ENCODE measurements at places on chromosomes 12 and 14. TPM values are rescaled to one million over a fixed set of nuclear protein-coding genes. Genes with fewer than 3 reads are reported as not detected.

The MYO1A gene
- 0.12 TPM for total RNA-seq

The CLMN gene
- 2.1 TPM for total RNA-seq

The UBE3B gene
- 57.9 TPM for total RNA-seq

The CAPZA3 gene
- not detected for total RNA-seq

The RNF212B gene
- not detected for total RNA-seq

The PTPRR gene
- total RNA-seq = under 0.01 TPM

The RABGGTA gene
- 26.1 TPM for total RNA-seq

The POU6F1 gene
- 11.5 TPM for total RNA-seq

The PLEKHA5 gene
- total RNA-seq = 39.7 TPM

The RAB15 gene
- 7.8 TPM for total RNA-seq

The AICDA gene
- not detected for total RNA-seq

The RIMBP2 gene
- total RNA-seq = under 0.01 TPM

The KLRD1 gene
- total RNA-seq = not detected

The LRRC10 gene
- total RNA-seq = not detected

The DBX2 gene
- total RNA-seq = 0.12 TPM

The MANSC4 gene
- total RNA-seq = not detected

The NEMF gene
- 50.4 TPM for total RNA-seq

The PTPRQ gene
- 2.2 TPM for total RNA-seq

The SCN8A gene
- total RNA-seq = 50.6 TPM

The ZC2HC1C gene
- 0.85 TPM for total RNA-seq

The NRXN3 gene
- total RNA-seq = 0.32 TPM

The ARMH4 gene
- total RNA-seq = 10.1 TPM

The FOXG1 gene
- not detected for total RNA-seq

The C14orf132 gene
- total RNA-seq = 28.4 TPM
